ENCODE measurements at places on chromosomes 16 and 17.

GRCh38 chr17:73731733-73732132 is 87.5 kb upstream of the SDK2 start:
- DNase-seq, result no peak

- DNase-seq, result peak; percentile 3
These were observed 70.0 kb upstream of the PMFBP1 start for GRCh38 chr16:72241930-72242329.

DNA sequence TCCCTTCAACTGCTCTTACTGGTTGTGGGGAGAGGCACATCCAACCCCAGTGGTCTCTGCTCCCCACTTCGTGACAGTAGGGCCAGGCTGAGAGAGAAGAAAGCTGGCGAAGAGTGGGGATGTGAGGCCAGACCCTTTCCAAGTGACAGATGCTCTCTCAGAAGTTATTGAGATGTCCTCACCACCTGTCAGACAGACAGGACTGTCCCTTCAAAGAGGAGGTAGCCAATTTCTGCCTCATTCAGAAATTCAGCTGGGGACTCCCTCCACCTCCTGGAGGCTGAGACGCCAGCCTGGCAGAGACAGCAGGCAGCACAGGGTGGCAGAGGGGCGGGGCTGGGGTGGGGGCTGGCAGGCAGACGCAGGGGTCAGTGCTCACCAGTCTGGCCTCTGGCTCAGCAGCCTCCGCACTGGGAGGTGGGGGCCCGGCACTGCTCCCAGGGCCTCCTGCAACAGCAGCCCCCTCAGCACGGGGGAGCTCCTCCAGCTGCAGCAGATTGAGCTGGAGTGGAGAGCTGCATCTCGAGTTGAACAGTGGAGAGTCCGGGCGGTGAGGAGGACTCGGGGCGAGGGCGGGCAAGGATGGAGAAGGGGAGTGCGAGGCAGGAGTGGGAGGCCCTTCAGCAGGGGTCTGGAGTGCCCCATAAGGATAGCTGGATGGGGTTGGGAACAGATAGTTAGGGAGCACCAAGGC is 9.2 kb downstream of the PER1 start:
- DNase-seq, result no peak

DNA sequence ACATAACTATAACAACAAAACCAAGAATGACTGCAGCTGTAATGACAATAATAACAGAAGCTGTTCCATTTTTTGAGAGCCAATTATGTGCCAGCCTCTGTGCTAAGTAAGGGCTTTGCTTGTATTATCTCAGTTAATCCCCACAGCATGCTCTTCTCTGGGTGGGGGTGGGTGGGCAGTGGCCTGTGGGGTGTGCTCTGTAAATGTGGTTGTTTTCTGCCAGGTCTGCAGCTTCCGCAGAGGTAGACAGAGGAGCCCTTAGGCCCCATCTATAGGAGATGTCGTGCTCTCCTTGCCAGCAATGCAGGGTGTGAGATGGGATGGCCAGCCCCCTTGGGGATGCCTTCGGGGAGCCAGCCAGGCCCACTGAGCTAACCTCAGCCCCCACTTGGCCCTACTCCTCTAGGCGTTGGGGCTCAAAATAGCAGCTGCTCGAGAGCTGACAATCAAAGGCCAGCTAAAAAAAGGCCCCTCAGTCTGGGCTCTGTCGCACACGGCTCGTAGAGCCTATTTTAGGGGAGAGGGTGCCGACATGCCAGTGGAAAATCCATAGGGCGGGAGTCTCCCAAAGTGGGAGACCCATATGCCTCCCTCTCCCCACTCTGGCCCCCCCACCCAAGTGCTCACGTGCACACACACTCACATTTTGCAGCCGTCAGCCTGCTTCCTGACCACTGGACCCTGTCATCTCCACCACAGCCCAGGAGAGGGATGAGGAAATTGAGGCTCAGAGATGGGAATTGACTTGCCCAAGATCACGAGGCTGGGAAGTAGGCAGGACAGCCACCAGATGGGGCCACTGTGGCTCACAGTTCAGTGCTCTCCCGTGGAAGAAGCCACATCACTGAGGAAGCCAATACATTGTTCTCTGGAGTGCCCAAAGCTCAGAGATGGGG is 15.8 kb downstream of the CDH16 start:
- DNase-seq, result no peak

GRCh38 chr16:63655846-63656245 is 1466.0 kb downstream of the CDH11 start:
- no peak for DNase-seq

- DNase-seq, result no peak
These were observed 1140.2 kb downstream of the CDH11 start for GRCh38 chr16:63981639-63982038.

DNA sequence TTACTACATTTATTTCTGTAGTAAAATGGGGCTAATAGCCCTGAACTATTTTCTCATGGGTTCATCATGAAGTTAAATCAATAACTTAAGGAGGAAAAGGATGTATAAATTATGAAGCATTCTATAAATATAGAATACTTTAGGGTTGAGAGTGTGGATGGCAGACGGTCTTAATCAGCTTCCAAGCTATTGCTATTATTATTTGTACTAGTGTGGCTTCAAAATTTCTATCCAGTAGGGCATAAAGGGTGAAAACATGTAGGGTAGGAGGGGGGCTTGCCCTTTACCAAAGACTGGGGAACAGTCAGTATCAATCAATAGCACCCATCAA is 26.4 kb upstream of the DHX8 start:
- DNase-seq, result no peak

- no peak for DNase-seq
These were observed 11.6 kb downstream of the MYO1C start for GRCh38 chr17:1480747-1481465.

GRCh38 chr16:29012913-29013553 is 28.2 kb downstream of the LAT start:
- no peak for DNase-seq

- DNase-seq, result no peak
These were observed 10.1 kb downstream of the TNFRSF13B start for GRCh38 chr17:16961792-16962191.

GRCh38 chr17:38421171-38421841 is 7.0 kb upstream of the ARHGAP23 start:
- DNase-seq, result no peak

DNA sequence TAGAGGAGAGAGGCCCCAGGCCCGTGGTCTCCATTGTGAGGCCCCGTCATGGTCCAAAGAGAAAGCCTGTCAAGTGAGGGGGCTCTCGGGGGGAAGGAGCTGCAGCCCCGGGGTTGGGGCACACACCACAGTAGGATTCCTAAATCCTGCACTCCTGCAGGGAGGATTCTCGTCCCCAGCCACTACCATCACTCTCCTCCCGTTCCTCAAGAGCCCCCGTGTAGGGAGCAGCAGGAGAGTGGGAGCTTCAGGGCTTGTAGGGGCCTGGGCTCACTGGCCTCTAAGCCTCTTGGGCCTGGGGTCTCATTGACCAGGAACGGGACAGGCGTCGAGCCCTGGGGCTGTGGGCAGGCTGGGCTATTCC is 821 bp downstream of the C16orf86 start:
- no peak for DNase-seq

- no peak for DNase-seq
These were observed 873 bp downstream of the NPLOC4 start for GRCh38 chr17:81635973-81636504.

DNA sequence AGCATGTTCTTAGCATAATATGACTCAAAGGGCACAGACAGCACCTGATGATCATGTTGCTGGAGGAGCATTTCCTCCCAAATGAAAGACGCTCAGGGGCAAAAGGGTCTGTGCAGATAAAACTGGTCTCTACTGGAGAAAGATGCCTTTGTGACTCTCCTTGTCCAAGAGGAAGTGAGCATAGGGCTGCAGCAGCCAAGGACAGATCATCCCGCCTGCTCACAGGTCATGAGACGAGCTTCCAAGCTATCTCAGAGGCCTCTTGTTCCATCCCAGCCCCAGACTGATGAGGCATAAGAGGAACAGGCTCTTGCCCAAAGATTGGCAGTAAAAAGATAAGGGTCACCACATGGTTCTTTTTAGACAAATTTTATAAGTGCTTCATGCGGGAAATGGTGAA is 141.8 kb downstream of the KATNIP start:
- no peak for DNase-seq

DNA sequence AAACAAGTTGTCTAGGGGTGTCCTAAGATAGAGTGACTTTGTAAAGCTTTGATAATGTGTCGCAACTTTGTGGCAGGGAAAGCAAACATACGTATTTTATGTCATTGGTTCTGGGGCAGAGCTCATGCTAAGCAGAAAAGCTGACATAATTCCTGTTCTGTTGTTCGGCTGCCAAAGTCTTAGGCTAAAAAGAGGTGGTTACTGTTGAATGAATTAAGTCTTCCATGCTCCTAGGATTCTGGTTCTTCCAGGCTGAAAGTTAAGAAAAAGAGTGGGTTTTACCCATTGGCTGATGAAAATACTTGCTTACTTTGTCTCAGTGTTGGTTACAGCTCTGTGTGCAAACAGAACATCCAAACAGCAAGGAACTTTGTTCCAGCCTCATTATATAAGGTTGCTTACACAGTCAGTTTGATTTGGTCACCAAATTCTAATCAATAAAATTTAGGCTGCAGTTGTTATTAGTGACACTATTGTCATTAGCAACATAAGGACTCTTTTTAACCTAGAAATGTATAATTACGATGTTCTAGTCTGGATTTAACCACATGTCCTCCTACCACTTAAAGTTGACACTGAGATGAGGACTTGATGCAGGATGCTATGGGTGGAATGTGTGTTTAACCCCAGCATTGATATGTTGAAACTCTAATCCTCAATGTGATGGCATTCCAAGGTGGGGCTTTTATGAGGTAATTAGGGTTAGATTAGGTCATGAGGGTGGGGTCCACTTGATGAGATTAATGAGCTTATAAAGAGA is 114.0 kb upstream of the GOT2 start:
- DNase-seq, result no peak

DNA sequence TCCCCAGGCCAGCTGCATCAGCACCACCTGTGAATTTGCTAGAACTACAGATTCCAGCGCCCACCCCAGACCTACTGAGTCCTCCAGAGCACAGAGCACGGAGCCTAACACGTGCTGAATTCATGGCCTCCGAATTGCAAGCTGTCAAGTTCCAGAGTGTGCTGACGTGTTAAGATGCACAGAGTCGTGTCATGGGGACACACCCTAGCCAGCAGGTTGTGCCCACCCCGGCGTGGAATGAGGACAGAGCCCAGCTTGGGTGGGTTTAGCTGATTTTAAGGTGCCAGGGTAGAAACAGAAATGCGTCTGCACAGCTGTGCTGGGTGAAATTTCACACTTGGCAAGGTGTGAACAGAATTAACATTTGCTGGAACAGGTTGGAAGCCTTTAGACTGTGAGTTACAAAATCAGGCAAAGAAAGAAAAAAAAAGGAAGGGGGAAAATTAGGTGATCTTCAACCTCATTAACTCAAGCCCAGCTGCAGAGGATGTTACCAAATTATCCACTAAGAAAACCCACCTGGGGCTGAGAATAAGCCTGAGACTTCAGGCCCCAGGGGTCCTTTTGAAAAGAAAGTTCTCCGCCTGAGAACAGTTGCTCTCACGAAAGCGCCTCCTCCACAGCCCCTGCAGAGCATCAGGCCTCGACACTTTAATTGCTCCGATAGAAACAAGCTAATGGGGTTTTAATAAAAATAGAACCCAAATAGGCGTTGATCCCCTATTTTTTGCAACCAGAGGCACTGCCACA is 27.1 kb downstream of the GINS3 start:
- DNase-seq, result no peak

GRCh38 chr17:6429266-6429665 is 5.7 kb downstream of the AIPL1 start:
- no peak for DNase-seq

DNA sequence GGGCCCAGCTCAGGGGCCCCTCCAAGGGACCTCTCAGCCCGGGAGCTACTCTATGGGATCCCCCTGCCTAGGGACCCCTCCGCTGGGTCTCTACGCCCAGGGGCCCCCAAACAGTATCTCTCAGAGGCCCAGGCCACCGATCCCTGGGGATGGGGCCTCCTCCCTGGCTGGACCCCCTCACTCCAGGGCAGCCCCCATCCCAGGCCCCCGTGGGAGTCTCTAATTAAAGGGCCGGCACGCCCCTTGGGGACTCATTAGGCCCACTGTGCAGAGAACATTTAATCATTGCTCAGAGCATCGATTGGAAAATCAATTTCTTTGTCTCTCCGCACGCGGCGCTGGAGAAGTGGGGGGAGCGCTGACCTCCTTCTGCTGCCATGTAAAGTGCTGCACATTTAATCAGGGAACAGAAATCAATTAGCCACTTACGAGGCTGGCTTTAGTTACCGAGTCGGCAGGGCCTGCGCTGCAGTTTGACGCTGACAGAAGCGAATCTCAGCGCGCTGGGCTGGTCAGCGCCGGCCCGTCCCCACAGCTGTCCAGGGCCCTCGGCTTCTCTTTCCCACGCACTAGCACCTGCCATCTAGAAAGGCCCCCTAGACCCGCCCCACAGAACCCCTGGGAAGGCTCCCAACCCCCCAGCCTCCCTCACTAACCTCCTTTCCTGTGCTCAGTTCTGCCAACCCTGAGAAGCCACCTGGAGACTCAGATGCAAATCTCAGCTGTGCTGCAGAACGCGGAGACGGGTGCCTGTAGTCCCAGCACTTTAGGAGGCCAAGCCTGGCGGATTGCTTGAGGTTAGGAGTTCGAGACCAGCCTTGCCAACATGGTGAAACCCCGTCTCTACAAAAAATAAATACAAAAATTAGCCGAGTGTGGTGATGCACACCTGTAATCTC is 20.2 kb upstream of the C1QL1 start:
- no peak for DNase-seq

- DNase-seq, result no peak
These were observed 13.0 kb downstream of the EMC6 start for GRCh38 chr17:3681565-3681964.

DNA sequence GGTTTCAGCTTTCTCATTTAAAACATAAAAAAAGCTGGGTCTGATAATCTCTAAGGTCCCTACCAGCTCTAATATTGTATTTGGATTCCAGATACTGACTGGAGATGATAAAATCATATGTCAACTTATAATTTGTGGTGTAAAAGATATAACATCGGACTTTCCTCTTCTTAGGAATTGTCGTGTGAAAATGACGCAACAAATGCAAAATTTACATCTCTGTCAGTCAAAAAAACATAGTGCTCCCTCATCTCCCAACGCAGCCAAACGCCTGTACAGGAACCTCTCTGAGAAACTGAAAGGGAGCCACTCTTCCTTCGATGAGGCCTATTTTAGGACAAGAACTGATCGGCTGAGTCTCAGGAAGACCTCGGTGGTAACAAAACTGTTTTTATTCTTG is 197.3 kb downstream of the ANKFN1 start:
- DNase-seq, result no peak

DNA sequence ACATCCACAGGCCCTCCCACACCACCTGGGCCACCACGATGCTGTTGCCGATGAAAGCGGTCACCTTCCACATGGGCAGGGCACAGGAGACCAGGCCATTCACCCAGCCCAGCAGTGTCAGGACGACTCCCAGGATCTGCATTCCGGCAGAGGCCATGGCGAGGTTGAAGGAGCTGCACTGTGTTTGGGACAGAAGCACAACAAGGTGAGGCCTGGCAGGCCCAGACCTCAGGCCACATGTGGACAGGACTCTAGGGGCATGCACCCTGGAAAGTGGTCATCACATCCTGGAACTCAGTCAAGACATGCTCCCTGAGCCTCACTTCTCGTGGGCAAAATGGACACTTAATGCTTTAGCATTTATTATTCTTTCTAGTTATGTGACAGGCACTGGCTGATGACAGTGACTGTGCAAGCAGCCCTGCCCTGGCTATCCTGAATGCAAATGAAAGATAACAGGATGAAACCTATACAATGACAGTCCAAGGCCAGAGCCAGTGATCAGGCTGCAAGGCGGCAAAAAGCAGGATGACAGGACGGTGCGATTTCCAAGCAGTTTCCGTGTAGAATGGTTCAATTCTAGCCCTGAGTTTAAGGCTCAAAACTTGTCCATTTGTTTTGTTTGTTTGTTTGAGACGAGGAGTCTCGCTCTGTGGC is 2.0 kb downstream of the CLDN6 start:
- DNase-seq, result no peak

GRCh38 chr16:85458968-85459367 is 154.2 kb upstream of the GSE1 start:
- no peak for DNase-seq
